ENCODE measurements at places on chromosomes 5 and 9.
A peak's percentile ranks its signal among the peaks of the same experiment; 100 is the strongest.

- DNase-seq, result peak; percentile 82
Measured at GRCh38 chr5:55450050-55450765, 84.6 kb downstream of the PLPP1 start.

DNA sequence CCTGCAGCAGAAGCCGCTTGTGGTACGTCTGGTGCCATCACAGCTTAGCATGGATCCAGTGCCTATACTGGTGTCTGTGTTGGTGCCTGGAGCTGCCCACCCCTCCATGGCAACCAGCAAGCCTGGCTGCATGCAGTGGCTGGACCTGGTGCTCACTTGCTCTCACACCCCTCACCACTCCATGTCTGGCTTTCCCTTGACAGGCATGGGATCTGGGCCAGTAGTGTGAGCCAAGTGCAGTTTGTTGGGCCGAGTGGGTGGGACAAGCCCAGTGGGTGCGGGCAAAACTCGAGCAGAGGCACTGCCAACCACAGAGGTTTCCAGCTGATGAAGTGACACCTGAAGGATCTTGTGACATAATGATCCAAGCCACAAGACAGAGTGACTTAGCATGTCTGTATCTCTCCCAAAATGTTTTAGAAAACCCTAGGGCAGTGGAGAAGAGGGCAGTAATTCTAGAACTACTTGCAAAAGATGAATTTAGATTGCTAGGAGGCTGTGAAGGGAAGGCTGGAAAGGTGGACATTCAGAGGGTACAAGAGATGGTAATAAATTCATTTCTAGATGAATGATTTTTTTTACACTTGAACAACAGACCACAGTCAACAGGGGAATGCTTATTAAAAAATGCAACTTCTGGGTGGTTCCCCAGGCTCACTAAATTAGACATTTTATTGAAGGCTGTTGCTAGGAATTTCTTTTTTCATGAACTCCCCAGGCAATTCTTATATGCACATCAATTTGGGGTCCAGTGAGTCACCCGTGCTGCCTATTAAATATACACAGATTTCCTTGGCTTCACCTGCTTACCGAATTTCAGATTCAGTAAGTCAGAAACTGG lies 660.3 kb downstream of the TLR4 start:
- DNase-seq, result no peak

GRCh38 chr5:174175716-174176268 lies 130.3 kb downstream of the NSG2 start:
- no peak for DNase-seq

DNA sequence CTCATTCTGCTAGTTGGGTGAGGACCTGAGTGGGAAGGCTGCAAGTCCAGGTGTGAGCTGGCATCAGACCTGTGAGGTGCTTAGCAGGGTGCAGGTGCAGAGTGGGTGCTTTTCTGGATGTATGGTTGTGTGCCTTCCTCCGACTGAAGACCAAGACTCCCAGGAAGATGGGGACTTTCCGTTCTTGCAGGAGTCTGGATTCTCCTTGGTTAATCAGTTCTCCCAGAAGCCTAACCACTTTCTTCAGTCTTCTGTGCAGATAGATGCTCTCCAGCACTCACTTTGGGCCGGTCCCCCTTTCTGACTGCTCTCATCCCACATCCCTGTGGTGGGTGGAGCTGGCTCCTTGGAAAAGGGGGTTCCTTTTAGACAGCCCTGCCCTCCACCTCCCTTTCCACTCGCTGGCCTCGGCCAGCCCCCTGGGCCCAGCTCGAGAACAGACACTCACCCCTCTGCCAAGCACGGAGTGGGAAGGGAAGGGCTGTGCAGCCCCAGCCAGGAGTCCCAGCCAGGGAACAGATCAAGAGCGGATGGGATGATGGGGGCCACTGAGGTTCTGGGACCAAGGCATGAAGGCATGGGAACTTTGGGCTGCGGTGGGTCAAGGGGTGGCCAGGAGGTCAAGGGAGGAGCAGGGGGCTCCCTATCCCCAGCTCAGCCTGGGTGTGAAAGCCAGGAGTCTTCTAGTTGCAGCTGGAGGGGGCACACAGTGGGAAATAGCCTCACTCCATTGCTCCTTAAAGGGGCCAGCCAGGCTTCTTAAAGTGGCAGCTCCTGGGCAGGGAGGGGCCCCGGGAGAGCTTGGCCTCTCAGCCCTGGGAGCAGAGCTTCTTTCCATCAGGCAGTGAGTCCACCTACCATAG lies 62.4 kb downstream of the FGF18 start:
- no peak for DNase-seq

- no peak for DNase-seq
Measured at GRCh38 chr9:110047955-110048402, 160.0 kb downstream of the C9orf152 start.

DNA sequence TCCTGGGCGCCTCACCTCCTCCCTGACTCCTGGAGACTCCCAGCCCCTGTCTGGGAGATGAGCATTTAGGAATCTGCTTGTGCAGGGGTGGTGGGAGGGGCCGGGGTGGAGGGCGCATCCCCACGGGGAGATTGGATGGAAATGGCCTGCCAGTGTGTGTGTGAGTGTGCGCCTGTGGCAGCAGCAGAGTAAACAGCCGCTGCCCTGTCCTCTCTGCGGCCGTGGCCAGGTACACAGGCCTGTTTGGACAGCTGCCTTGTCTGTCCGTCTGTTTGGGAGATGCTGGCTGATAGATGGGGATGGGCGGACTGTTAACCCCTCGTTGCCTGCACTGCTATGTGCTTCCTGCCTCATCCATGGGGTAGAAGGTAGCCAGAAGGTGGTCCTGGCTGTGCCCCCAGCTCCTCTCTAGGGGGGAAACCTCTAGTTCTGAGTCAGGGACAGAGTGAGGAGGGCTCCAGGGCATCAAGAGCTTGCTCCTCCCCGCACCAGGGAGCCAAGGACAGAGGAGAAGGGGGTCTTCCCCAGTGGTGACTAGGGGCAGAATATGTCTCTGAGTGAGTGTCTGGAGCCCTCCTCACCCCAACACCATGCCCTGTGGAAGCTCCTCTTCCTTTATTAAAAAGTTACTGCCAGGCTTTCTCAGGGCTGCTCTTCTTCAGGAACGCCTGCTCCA lies 60.1 kb downstream of the LMX1B start:
- DNase-seq, result peak; percentile 5

GRCh38 chr9:7783635-7784063 lies 15.9 kb downstream of the DMAC1 start:
- no peak for DNase-seq

DNA sequence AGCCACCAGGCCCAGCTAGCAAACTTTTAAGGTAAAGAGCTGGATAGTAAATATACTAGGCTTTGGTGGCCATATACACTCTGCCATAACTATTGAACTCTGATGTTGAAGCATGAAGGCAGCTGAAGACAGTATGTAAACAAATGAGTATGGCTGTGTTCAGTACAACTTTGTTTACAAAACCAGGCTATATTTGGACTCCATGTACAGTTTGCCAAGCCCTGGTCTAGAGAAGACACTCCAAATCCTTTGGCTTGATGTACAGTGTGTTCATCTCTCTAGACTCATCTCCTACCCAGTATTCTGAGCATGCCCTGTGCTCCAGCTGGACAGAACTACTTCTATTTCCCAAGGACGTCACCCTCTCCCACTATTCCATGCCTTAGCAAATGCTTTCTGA lies 54.3 kb upstream of the MEGF10 start:
- DNase-seq, result no peak

- DNase-seq, result peak; percentile 31
Measured at GRCh38 chr5:171954721-171955120, 51.7 kb downstream of the FBXW11 start.

GRCh38 chr9:129033216-129033615 lies 3.2 kb upstream of the MIGA2 start:
- no peak for DNase-seq

DNA sequence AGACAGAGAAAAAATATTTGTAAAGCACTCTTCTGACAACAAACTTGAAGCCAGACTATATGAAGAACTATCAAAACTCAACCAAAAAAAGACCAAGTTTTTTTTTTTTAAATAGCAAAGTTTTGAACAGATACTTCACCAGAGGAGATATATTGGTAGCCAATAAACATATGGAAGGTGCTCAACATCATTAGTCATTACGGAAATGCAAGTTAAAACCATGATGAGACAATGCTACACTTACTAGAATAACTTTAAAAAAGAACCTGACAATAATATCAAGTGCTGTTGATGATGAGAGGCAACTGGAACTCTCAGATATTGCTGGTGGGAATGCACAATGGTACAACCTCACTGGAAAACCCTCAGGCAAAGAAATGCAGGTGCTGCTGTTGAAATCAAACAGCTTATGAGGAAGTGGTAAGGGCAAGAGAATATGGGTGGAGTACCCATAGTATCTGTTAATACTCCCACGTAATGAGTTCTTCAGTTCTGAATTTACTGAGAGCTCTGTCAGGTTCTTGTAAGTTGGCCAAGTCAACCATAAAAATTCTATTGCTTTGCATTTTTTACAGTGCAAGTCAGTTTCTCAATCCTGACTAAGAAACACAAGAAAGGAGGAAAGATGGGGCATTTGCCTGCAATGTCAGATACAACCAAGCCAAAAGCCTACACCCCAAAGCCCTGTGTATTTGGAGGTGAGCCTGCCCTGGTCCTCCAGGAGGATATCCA lies 87.3 kb upstream of the GNAQ start:
- peak; percentile 10 for DNase-seq
